ENCODE measurements at places on chromosomes 1 and 21.

DNA sequence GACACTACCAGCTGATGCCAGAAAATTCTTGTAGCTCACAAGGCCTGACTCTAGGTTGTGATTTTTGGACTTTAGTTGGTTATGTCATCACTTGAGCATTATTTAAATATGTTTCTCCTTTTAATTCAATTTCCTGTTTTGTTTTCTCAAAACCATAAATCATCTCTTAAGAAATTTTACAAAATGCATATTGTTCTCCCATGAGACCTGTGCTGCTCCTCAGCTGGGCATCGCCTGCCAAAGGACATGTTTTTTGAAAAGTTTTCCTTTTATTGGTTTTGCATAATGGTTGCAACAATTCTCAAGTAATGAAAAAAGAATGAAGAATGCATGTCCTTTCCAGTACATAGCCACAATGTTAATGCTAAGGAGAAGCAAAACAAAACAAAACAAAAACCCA lies 204.7 kb upstream of the LYPLAL1 start:
- no peak for DNase-seq

- DNase-seq = no peak
Observed at GRCh38 chr1:166839600-166840308, 479 bp downstream of the POGK start.

GRCh38 chr1:30648408-30649000 lies 74.9 kb downstream of the MATN1 start:
- no peak for DNase-seq

GRCh38 chr1:16420424-16421118 lies 16.7 kb downstream of the SPATA21 start:
- DNase-seq = no peak

DNA sequence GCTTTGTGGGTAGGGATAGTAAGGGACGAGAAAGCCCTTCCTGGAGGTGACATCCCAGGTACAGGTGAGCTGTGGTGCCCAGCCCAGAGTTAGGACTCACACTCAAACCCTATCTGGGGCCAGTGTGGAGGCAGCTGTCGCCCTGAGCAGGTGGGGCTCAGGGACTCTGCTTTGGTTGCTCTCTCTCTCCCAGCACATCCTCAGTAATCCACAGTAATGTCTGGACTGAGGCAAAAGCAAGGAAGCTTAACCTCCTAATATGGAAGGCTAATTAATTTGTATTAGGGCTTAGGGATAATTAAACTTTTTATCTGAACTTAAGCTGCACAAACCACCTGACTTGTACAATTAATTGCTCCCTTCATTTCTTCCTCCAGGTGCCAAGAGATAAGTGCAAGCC lies 38.2 kb downstream of the DDX20 start:
- no peak for DNase-seq

DNA sequence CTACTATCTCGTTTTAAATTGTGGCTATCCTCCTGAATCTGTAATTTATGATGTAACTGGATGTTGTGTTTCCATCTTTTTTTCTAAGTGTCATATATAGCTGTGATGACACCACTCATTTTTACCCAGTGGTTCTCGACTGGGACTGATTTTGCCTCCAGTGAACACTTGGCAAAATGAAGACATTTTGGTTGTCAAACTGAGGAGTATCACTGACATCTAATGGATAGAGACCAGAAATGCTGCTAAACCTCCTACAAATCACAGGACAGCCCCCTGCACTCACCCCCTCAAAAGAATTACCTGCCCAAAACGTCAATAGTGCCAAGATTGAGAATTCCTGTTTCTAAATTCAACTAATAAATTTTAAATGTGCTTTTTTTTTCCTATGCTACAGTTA lies 1.9 kb downstream of the TRMT13 start:
- DNase-seq = no peak

- no peak for DNase-seq
Observed at GRCh38 chr1:27448982-27449381, 41.0 kb downstream of the WASF2 start.

- no peak for DNase-seq
Observed at GRCh38 chr1:11067716-11068599, 8.1 kb upstream of the SRM start.

DNA sequence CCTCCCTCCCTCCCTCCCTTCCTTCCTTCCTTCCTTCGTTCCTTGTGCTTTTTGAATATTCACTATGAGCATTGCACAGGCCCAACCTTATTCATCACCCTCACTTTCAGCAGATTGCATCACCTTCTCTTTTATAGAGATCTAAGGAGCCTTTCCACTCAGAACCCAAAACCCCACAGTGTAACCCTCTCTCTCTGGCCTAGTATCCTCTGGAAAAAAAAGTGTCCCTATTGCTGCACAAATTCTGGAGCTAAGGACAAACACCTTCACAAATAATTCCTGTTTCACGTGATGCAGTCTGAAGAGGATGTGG lies 25.6 kb downstream of the OR10J5 start:
- DNase-seq = no peak

- no peak for DNase-seq
Observed at GRCh38 chr1:226738421-226738994, 574 bp downstream of the ITPKB start.

- DNase-seq = no peak
Observed at GRCh38 chr1:85569122-85569521, 11.4 kb upstream of the CCN1 start.

Data from NCI-H187 treated with DMSO at 0.1 percent for 48 hours (cell line).